ENCODE measurements at places on chromosomes 6 and 20.

DNA sequence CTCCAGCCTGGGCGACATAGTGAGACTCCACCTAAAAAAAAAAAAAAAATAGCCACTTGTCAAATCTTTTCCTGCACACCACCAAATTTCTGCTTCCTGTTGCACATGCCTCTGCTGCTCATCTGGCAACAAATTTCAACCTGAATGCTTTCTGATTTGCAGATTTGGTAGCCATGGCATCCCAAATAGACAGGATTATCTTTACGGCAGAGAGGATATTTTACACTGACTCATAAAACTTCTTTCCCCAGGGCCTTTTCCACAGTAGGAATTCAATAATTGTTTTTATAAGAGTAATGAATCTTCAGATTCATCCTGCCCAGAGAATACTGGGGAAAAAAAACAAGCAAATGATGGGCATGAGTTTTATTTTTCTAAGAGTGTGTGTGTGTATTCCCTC is 264.6 kb downstream of the FRK start:
- DNase-seq = no peak

DNA sequence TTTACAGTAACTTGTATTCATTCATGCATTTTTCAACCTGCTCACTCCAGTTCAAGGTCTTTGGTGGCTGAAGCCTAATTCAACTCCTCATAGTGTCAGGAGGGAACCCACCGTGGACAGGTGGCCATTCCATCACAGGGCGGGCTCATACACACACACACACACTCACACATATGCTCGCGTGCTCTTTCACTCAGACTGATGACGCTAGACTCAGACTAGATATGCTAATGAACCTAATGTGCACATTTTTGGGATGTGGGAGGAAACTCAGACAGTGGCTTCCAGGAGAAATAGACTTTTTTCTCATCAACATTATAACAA is 56.7 kb downstream of the TRIM27 start:
- no peak for DNase-seq

- no peak for DNase-seq
Observed at GRCh38 chr6:18795726-18796125, 408.6 kb downstream of the RNF144B start.

- no peak for DNase-seq
Observed at GRCh38 chr6:158897236-158897635, 78.1 kb upstream of the EZR start.

DNA sequence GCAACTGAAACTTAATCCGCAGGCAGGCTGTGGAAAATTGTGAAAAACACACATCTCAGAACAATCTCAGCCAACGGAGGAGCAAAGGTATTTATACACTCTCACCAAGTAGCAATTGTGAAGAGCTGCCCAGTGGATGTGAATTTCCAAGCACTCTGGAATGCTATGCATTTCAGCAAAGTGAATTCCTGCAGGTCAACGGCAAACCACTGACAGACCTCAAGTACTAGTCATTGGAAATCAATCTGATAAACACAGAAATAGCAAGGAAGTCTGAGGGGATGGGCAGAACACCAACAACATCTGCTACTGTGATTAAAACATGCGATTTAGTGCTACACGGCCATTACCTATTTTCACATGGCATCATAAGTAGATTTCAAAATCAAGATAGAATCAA is 429.1 kb downstream of the HTR1B start:
- DNase-seq = no peak

- no peak for DNase-seq
Observed at GRCh38 chr6:34457382-34457741, 8.5 kb upstream of the PACSIN1 start.

- no peak for DNase-seq
Observed at GRCh38 chr6:63573899-63574553, 1.7 kb downstream of the LOC128125822 start.

DNA sequence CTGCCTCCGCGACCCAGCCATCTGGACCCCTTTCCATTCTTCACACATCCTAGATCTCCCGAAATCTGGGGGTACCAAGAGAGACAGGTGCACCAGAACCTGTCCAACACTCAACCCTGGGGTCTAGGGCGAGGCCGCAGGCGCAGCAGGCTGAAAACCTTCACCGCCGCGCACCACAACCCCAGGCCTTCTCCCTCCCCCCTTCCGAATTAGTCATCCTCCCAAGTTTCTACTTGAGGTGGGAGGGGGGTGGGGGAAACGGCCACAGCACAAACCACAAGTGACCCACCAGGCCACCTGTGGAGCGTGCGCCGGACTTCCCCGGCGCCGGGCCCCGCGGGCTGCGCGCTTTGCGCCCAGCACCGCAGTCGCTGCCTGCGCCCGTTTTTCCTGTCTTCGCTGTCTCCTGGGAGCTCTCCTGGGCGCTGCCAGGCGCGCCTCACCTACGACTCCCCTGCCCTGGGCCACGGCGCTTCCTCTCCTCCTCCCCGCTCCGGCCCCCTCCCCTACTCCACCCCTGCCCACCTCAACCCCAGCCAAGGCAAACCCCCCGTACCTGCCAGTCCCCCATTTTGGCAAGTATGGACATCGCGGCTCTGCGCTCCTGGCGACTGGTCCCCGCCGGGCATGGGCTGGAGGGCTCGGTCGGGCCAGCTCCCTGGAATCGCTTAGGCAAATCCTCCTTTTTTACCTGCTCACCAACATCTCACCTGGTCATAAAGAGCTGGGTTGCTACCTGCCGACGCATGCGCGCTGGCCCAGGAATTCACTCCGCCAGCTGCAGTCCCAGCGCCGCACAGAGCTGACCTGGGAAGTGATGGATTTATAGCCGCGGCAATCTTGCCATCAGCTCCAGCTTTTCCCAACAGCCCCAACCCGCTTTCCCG is 4.2 kb upstream of the TFAP2A start:
- no peak for DNase-seq

DNA sequence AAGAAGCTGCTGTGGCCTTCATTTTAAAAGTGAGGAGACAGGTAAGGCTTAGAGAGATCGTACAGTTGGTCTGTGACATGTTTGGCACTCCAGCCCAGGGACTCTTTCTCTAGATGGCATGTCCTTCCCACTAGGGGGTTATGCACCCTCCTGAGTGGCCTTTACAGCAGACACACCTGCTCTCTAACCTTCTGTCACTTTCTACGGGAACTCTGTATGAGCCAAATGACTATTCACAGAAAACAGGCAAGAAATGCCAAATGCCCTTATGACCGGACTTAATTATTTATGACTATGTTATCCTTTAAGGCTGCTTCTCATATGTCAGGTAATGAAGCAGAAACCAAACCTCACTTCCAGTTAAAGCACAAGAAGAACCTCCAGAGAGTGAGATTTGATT is 91.2 kb downstream of the MAP3K5 start:
- DNase-seq = no peak

GRCh38 chr20:33673410-33674293 is 576 bp downstream of the NECAB3 start:
- DNase-seq = no peak

DNA sequence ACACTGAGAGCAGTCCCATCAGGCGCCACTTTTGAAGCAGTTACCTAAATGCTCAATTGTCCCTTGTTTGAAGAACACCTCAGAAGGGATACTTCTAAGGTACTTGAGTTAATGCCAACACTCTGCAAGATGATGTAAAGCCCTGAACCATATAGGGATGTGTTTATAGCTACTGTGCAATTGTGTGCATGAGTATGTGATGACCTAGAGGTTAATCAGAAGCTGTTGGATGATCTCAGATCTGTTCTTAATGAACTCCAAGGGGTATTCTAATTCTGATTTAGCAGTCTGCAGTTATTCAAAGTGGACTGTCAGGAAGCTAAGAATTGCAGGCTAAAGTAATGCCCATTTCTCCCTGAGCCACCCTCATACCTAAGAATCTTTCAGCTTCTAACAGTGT is 158.3 kb downstream of the TMEM242 start:
- DNase-seq = no peak

GRCh38 chr20:38066969-38067716 is 33.6 kb downstream of the RPRD1B start:
- DNase-seq = no peak

- DNase-seq = no peak
Observed at GRCh38 chr6:109449064-109449794, 6.3 kb downstream of the MICAL1 start.

DNA sequence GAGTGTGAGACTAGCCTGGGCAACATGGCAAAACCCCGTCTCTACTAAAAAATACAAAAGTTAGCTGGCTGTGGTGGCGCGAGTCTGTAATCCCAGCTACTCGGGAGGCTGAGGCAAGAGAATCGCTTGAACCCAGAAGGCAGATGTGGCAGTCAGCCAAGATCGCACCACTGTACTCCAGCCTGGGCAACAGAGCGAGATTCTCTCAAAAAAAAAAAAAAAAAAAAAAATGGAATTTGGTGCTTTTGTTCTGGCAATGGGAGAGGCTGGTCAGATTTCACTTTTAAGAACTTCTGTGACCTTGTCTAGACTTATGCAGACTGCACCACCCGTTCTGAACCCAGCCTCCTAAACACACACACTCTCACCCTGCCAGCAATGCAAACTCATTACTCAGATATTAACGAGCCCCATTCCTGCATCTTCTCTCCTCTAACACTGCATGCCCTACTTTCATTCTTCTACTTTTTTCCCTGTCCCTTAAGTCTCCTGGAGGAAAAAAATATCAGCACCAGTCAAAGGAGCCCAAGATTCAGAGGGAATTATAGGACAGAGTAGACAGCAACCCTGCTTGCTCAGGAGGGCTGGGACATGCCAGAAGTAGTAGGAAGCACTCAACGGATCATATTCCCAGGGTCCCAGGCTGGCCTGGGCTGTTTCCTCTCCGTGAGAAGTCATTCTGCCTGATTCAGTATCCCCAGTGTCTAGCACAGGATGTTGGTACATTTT is 4.4 kb downstream of the MOCS1 start:
- DNase-seq = no peak

DNA sequence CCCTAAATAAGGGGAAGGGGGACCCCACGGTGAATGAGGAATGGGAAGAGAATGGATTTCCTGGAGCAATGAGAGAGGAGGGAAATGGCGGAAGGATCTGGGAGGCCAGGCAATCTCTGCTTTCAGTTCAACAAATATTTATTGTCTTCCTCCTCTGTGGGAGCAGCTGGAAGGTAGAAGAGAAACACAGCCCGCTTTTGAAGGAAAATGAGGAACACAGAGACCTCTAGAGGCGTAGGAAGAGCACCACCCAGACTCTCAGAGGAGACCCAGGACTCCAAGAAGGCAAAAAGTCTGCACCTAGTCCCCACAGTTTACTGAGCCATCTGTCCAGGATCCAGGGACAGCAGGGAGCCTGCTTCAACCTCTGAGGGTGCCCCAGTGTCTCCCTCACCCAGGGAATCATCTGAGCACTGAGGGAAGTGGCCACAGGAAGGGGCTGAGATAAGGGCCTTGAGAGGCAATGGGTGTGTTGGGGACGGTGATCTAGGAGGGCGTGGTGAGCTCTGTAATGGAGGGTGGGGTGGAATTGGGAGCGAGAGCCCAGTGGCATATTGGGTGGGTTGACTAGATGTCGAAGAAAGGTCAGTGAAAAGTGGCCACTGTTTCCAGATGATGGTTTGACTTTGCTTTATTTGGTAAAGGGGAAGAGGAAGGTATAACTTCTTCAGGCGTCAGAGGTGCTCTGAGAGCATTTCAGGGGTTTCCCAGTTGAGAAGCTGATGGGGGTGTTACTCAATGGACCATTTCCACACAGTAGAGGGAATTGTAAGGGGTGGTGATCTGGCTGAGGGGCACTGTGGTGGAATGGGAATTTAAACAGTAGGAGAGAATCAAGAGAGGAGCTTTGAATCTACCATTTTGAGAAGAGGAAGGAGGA is 610 bp downstream of the PSORS1C1 start:
- DNase-seq = no peak

DNA sequence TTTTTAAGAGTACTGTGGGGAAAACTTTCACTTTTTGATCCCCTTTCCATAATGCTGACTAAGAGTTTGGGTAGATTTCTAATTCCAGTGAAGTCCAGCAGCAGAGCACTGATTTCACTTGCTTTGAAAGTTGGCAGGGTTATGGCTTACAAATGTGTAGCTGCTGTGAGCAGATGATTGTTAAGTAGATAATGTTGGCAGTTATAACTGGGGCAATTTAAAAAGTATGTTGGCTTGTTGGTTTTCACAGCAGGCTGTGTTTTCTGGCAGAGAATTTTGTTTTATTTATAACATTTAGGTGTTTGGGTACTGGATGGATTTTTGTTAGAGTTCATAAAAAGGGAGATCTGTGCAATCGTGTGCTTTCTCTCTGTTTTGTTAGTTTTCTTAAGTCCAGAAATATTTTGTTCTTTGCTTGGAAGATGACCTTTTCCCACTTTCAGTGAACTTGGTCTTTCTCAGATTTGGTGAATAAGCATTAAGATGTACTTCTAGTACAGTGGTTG is 31.4 kb downstream of the AFDN start:
- no peak for DNase-seq

DNA sequence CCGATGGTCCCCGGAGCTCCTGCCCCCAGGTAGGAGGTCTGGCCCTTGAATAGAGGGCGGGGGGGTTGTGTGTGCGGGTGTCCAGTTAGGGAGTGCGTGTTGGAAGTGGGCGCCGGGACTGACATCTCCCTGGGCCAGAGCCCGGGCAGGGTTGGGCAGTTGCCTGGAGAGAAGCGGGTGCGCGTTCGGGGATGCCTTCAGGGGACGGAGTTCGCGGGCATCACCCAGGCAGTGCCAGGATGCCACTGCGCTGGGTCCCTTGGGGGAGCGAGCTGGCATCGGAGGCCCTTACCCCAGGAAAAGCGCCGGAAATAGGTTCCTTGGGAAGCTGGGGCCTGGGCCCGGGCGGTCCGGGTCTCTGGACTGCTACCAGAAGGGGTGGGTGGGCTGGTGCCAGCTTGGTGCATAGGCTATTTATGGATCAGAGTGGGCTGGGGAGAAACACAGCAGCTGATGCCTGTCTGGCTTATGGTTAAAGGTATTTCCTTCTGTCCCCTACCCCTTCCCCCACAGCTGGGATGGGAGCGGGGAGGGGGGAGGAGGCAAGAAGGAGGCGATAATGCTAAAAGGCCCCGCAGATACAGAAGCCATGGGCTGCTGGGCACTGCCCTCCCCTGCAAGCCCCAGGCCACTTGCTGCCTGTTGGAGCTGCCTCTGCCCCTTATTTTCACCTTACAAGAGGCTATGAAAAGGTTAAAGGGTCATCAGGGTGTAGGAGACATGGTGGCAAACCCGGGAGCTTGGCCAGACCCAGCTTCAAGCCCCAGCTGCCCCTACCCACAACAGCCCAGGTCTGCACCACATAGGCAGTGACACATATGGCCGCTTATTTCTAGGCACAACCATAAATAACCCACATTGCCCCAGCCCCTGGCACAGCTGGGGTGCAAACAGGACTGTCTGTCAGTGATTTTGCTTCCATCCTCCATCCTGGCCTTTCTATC is 638 bp downstream of the PACSIN1 start:
- DNase-seq = no peak

- no peak for DNase-seq
Observed at GRCh38 chr6:144758602-144759001, 473.5 kb downstream of the UTRN start.

GRCh38 chr20:59923514-59923913 is 9.9 kb downstream of the SYCP2 start:
- no peak for DNase-seq

- DNase-seq = no peak
Observed at GRCh38 chr6:165635965-165636364, 27.1 kb downstream of the PDE10A start.

DNA sequence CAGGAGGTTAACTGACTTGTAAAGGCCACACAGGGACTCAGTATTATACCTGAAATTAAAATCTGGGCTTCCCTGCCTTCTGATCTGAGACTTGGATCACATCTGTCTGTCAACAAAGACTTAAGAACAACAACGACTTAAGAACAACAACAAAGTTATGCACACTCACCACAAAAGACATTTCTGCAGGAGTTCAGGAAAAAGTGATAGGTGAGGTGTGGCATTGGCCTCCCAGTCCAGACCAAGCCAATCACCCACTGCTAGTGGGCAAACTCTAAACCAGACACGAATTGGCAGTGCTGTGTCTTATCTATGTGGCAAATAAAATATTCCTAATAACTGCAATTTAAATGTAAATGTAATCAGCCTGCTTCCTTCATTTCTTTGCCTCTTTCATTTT is 61.3 kb downstream of the PRDM1 start:
- DNase-seq = no peak
